ENCODE measurements at places on chromosomes 3 and 15. TPM values are rescaled to one million over a fixed set of nuclear protein-coding genes. Genes with fewer than 3 reads are reported as not detected.

- no peak for DNase-seq
Observed at GRCh38 chr15:94602754-94603470, 371.6 kb downstream of the MCTP2 start.

DNA sequence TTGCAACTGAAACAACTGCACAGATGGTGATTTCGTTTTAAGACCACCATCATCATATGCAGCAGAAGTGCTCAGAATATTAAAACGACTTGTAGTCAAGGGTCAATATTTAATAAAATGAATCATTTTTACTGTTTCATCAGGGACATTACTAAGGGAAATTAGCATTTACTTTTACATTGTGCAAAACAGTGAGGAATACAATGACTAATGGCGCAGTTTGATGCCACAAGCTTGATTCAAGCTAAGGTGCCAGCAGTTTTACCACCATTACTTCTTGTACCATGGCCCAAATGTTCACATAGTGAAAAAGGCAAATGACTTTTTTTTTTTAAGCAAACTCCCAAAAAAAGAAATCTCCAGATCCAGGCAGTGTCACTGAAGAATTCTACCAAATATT is 277.4 kb upstream of the CHRNA7 start:
- DNase-seq = no peak

DNA sequence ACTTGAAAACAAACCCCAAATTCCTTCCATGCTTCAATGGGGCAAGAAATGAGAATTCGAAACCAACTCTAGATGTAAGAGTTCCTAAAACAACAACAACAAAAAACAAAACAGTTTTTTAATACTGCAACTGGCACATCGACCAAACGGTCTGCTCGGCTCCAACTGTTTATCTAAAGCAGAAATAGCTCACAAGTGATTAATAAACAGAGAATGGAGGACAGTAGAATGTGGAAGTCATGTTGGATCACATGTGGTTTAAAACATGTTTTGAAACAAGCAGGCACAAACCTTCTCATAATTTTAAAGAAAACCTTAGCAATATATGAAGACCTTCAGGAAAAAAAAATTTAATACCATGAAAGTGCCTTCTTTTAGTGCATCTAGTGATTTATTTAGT is 55.1 kb downstream of the SETMAR start:
- DNase-seq = no peak

Gene SST
- 0.45 TPM for total RNA-seq

Gene GOLGA6L25
- not detected for total RNA-seq

Gene CYP1A1
- 0.45 TPM for total RNA-seq

Data from H7 (cell line).